ENCODE measurements at places on chromosomes 12 and 14.

GRCh38 chr14:52400846-52401245 is 86.7 kb downstream of the PTGER2 start:
- DNase-seq: no peak

DNA sequence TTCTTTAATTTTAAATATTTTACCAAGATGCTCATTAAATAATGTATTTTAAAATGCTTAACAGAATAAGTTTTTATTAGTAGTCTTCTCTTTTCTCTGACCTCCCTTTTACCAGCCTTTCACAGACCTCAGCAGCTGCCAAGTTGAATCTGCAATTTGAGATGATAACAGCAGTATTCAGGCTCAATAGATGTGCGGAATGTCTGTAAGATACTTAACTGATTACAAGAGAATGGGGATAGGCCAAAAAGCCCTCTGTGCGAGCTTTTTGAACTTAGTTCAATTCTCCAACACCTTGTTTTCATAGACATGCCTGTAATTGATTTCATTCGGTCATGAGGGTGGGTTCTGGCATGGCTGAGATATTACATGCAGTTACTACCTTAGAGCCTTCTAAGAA is 277.2 kb downstream of the TMTC2 start:
- DNase-seq: no peak

- no peak for DNase-seq
These were observed 120.9 kb upstream of the GSC start for GRCh38 chr14:94890785-94891184.

- DNase-seq: no peak
These were observed 1.8 kb upstream of the ZBTB39 start for GRCh38 chr12:57008178-57008577.

GRCh38 chr12:981961-982360 is 9.1 kb upstream of the ERC1 start:
- no peak for DNase-seq

DNA sequence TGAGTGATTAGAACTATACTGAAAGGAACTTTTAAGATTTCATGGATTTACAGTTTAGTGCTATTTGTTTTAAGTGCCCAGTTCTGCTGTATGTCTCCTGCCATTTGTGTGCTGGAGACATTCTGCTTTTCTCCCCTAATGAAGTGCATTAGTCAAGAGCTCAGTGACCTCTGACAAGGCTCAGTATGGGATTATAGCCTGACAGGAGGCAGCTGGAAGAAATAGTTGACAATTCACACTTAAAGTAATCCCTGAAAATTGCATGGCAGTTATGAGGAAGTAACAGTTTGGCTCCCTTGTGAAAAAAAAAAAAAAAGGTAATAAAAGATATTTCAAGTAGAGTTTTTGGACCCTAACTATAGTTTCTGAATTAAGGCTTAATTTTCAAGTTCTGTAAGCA is 70.3 kb downstream of the ALX1 start:
- DNase-seq: no peak

GRCh38 chr12:18849080-18849479 is 111.2 kb downstream of the CAPZA3 start:
- no peak for DNase-seq

GRCh38 chr12:52070185-52070925 is 577 bp downstream of the ATG101 start:
- no peak for DNase-seq

DNA sequence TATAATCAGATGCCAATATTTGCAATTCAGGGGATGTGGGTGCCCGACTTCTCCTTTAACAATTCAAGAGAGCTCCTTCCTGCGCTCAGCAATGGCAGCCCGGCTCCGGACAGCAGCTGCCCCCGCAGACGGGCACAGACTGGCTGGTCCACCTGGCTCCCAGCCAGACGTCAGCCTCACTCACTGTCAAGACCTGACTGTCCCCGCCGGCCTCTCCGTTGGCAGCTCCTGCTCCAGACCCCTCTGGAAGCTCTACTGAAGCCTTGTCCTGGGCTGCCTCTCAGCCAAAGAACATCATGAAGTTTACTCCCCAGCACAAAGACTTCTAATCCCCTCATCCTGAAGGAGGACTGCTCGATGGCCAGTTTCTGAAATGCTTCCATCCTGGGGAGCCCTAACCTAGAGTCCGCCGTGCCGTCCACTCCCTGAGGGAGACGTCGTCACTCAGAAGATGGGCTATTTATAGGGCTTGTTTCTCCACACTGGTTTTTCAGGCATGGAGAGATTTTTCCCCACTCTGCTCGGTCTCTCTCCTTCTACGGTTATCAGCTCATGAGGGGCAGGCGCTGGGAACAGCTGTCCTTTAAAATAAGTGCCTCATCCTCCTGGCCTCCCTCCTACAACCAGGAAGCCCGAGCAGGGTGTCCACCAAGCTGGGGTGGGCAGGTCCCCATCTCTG is 126.2 kb downstream of the RFLNA start:
- no peak for DNase-seq

DNA sequence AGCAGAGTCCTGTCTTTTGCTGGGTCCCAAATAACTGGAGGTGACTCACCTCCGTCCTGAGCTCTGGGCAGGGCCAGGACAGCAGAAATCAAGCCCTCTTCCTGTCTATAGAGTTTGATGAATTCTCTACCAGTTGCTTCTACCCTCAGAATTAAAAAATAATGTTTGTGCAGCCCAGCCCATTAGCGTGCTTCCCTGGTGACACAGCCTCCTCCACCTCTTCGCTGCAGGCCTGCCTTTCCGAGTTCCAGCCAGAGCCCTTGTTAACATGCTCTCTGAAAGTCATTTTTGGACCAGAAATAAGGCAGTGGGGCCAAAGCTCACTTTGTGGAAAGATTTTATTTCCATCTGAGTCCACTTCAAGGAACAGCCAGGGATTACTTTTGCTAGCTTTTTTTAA is 94.0 kb downstream of the TBX5 start:
- DNase-seq: no peak

- DNase-seq: no peak
These were observed 21.4 kb downstream of the ADCY6 start for GRCh38 chr12:48767521-48767920.

GRCh38 chr12:72272731-72273498 is 745 bp downstream of the TRHDE start:
- no peak for DNase-seq

GRCh38 chr14:91424813-91425530 is 7.4 kb upstream of the CCDC88C start:
- no peak for DNase-seq

- DNase-seq: no peak
These were observed 13.1 kb upstream of the ANKS1B start for GRCh38 chr12:99997806-99998205.

DNA sequence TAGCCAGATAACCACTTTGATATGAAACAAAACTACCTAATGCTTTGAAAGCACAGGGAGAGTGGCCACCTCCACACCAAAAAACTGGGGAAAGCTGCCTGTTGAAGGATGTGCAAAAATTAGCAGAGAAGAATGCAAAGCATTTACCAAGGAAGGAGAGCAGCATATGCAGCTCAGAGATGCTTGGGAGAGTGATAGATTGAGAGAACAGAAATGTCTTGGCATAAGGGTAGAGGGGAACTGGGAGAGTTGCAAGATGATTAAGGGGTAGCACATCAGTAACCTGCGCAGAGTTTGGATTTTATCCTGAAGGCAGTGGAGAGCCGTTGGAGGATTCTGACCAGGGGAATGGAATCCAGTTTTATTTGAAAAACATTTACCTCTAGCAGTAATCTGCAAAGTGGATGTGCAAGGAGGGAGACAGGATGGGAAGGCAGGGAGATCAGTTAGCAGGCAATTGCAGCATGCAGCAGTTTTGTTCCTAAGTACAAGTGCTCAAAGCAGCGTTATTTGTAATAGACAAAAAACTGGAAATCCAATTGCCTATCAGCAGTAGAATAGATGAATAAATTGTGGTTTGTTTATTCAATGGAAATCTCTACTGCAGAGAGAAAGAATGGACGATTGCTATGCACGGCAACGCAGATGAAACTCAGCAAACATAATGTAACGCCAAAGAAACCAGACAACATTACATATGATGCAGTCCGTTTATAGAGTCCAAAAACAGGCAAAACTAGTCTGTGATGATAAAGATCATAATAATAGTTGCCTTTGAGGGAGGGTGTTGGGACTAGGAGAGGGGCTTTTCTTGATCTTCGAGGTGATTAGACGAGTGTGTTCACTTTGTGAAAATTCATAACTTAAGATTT is 81.5 kb downstream of the BHLHE41 start:
- DNase-seq: no peak

DNA sequence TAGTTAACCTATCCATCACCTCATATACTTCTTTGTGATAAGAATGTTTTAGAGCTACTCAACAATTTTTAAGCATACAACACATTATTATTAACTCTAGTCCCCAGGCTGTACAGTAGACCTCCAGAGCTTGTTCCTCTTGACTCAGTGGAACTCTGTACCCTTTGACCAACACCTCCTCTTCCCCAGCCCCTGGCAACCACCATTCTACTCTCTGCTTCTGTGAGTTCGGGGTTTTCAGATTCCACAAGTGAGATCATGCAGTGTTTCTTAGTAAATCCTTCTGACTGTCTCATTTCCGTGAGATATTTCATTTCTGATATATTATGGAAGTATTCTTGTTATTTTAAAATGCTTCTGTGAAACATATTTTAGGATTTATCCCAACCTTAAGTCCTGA is 200.7 kb downstream of the PCNX1 start:
- no peak for DNase-seq

- no peak for DNase-seq
These were observed 440.3 kb upstream of the RGS6 start for GRCh38 chr14:71491931-71492330.

Data from esophagus squamous epithelium (tissue), 5 donors.